ENCODE measurements at places on chromosomes 3 and 15.

GRCh38 chr3:51928438-51928837 is 13.3 kb downstream of the RRP9 start:
- no peak for DNase-seq

- no peak for DNase-seq
Measured at GRCh38 chr3:83633758-83634157, 1325.0 kb upstream of the CADM2 start.

- DNase-seq = no peak
Measured at GRCh38 chr15:58518626-58519025, 86.8 kb downstream of the LIPC start.

DNA sequence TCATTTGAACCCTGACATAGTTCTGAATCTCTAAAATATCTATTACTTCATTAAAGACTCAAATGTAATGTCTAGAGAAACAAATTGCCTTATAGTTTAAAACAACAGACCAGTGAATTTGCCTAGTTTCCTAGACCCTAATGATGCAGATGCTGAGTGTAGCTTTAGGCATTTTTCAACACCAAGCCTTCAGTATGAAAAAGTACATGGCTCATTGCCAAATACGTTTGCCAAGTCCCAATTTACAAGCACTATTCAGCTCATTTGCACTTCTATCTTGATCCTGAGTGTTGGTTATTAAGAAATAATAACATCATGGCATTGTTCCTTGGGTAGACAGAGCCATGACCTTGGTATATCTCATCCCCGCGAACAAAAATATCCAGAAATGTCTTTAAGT is 46.8 kb downstream of the EOMES start:
- DNase-seq = no peak

DNA sequence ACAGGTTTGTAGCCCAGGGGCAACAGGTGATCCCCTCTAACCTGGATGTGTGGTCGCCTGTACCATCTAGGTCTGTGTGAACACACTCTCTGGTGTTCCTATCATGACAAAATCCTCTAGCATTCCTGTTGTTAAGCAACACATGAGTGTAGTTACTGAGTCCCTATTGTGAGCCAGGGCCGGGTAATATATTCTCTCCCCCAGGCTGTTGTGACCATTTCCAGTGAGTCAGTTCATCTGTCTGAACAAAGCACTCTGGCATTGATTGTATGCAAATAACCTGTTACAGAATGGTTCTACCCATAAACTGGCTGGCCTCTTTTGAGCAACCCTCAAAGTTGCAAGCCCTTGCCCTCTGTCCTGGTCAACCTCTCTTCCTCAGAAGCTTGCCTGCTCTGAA is 2.6 kb upstream of the FLNB start:
- DNase-seq = no peak
